ENCODE measurements at places on chromosomes 3 and 15.

GRCh38 chr3:140308535-140308934, 369.3 kb upstream of the TRIM42 start:
- no peak for DNase-seq

DNA sequence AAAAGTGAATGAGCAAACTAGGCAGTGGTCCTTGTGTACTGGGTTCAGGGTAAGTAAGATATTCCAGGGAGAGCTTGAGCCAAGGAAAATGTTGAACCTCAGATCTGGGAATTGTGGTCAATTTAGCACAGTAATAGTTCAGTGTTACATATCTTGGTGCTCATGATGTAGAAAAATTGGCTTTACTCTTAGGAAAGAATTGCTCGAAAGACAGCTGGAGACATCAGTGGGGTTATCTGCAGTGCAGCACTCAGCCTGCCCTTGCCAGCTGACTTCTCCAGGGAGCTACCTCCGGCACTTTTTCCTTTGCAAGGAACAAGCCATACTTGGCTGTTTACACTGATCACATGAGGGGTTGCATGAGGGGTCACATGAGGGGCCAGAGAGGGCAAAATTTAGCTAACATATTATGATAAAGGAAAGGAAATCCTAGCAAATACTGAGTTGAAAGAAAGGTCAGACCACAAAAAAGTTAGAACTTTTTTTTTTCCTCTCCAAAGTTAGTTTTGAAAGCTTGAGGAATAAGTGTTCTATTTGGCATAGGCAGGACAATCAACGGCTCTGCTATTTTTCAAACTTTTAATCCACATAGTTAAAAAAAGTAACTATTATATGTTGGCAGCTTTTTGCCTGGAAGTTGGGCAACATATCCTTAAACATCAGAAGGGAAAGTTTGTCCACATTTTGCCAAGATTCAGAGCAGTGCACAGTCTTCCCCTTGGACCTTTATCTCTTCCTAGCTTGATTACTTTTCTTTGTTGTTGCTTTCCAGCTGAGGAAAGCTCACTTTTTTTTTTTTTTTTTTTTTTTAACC, 92.4 kb downstream of the COL6A6 start:
- DNase-seq, result no peak

DNA sequence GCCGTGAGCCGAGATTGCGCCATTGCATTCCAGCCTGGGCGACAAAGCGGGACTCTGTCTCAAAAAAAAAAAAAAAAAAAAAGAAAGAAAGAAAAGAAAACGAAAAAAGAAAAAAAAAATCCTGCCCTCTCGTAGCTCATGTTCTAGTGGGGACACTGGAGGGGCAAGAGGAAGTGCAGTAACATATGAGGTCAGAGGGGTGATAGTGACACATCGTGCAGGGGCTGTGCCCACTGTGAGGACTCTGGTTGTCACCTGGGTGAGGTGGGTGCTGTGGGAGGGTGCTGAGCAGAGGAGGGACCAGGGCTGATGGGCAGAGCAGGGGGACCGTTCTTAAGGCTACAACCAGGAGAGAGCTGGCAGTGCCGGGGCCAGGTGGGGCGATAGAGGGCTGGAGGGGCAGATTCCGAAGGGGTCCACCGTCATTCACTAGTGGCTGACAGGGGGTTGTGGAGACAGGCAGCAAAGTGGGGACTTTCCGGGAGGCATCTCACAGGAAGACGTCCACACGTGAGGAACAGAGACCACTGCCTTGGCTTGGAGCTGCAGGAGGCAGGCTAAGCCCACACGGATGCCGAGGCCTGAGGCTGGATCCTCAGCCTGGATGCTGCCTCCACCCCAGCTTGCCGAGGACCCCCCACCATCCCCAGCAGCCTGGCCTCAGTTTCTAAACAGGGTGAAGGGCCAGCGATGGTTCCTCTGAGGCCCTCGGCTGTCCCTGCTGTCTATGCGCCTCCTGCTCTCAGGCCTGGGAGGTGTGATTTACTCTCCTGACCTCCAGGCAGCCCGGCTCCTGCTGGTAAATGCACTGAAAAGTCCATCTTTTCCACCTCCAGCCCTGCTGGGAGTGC, 154.3 kb upstream of the IQSEC1 start:
- DNase-seq, result no peak

- DNase-seq, result no peak
Observed at GRCh38 chr3:3740061-3740460, 59.2 kb upstream of the LRRN1 start.

DNA sequence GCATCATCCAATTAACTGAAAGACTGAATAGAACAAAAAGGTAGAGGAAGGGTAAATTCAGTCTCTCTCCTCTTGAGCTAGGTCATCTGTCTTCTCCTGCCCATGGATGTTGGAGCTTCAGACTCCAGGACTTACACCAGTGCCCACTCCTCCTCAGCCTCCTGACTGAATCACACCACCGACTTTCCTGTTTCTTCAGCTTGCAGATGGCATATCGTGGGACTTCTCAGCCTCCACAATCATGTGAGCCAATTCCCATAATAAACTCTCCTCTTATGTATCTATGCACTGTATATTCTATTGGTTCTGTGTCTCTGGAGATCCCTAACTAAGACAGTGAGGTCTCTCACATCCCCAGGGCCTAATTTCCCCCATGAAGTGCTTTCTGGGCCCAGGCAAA, 140.4 kb downstream of the CD47 start:
- DNase-seq, result no peak

DNA sequence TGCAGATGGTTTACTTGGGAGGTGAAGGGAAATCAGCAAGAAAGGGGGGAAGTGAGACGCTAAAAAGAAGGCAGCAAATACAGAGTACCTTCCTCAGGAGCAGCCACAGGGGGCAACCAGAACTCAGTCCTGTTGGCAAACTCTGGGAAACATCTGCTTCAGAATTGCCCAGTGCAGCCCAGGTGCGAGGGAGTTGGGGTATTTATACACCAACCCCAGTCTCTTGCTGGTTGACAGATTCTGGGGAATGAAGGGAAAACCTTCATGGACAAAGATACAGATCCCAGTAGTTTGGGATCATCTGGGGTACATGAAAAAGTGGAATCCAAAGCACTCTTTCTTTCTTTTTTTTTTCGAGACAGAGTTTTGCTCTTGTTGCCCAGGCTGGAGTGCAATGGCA, 25.3 kb upstream of the PGPEP1L start:
- DNase-seq, result no peak

DNA sequence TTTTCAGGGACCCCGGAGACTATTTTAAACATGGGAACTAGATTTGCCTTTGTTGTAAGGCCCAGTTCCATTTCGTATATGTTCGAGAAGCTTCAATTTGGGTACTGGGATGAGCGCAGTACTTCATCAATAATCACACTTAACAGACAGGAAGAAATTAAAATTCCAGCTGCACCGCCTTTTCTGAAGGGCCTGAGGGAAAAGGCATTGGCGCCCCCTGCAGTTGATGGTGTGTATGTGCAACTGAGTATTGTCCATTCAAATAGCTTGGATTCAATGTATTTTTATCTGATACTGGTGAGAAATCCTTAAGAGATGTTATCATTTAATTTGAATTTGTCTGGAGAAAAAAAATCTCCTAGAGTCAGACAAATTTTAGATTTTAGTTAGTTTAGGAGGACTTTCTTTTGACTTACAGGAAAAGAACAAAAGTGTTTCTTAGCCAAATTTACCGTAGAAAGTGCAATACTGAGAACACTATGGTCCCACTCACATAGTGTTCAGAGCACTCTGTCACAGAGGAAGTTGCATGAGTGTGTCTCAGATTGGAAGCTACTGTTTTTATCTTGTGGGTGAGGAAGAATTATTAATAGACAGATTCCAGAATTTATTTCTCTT, 5.4 kb upstream of the ALDH1A2 start:
- DNase-seq, result peak; percentile 24

DNA sequence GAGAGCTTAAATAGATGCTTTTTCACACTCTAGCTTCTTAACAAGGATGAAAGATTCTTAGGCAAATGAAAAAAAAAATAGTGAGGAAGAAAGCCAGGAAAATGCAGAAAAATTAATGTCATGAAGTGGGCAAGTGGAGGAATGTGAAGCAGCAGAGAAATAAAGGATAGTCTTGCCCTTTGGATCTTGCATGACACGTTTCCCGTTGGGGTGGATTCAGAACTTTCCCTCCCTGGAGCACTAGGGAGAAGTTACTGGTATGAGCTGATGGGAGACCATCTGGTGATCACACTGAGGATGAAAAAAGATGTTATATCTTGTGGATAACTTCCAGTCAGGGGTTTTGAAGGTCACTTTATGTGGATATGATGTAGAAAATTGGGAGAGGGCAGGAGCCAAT, 361.8 kb upstream of the ROPN1 start:
- DNase-seq, result no peak

DNA sequence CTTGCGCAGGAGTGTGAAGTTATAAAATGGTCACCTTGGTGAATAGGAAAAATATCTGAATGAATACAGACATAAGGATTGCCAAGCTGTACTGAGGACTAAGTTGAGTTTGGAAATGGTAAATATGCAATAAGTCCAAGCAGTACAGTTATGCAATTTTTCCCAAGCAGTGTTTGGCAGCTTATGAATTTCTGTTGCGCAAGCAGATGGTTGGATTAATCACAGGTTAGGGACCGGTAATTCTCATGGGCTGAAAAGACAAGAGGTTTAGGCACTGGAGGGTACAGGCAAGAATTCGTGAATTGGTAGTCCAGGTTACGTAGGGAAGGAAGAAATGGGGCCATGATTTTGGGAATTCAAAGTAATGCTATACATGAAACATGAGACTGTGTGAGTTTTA, 210.3 kb downstream of the RAP2B start:
- no peak for DNase-seq

DNA sequence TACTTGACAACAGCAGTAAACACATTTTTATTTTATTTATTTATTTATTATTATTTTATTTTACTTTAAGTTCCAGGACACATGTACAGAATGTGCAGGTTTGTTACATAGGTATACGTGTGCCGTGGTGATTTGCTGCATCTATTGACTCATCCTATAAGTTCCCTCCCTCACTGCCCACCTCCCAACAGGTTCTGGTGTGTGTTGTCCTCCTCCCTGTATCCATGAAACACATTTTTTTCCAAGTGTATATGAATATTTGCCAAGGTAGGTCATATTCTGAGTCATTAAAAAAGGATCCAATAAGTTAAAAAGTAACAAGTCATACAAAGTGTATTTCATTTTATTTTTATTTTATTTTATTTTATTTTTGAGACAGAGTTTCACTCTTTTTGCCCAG, 567.3 kb upstream of the KCNMB2 start:
- DNase-seq, result no peak

- no peak for DNase-seq
Observed at GRCh38 chr15:27576576-27576975, 522.5 kb downstream of the OCA2 start.

GRCh38 chr15:75646944-75647364, 758 bp upstream of the SNX33 start:
- DNase-seq, result no peak

DNA sequence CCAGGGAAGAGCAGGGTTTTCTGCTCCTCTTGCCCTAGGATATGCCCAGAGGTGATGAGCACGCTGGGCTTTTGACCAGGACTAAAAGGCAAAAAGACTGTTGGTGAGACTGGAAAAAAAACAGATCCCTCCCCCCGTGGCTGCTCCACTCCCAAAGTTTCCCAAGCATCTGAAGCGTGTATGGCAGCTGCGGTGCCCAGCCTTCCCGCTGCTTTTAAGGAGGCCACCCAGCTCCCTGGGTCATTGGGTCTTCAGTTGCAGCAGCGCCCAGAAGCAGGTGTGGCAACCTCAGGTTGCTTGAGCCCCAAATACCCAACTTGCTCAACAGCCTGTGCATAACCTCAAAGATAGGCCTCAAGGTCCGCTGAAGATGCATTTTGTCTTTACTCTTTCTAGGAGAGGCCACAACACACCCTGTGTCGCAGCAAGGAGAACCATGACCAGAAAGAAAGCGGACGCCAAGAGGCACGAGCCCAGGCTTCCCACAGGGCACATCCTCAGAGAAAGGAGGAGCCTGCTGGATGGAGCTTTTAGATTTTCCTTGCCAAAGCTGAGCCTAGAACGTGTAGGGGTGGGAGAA, 2.0 kb downstream of the SRGAP3 start:
- no peak for DNase-seq

DNA sequence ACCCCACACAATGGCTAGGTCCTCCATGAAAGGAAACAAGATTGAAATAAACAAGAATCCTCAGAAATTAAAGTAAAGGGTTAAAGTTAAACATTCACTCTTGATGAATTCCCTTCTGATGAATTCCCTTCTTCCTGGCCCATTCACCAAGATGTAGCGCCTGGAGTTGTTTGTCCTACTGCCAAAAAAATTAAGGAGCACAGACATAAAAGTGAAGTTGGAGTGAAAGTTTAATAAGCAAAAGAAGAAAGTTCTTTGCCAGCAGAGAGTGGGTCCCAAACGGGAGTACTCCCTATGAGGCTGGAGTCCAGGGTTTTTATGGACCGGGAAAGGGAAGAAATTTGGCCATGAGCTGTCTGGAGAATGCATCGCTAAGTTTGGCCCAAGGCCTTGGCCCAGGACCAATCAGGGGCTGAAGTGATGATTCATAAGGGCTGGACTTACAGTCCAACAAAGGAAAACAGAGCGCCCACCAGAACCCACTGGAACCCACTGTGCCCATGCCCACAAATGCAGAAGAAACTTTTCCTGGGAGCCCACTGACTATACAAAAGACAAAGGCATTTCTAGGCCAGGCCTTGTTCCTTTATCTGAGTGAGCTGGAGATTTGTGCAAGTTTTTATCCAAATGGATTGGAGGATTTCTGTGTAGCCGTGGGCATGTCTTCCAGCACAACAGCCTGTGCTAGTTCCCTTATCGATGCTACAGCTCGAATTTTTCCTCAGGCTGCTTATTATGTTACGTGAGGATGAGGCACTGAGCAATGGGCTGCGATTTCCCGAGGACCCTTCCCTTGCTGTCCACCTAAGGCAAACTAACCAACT, 1561.6 kb downstream of the OTOL1 start:
- DNase-seq, result no peak

- DNase-seq, result no peak
Observed at GRCh38 chr3:37952564-37952963, 38.0 kb upstream of the VILL start.

- no peak for DNase-seq
Observed at GRCh38 chr3:69761896-69762767, 22.9 kb downstream of the MITF start.

DNA sequence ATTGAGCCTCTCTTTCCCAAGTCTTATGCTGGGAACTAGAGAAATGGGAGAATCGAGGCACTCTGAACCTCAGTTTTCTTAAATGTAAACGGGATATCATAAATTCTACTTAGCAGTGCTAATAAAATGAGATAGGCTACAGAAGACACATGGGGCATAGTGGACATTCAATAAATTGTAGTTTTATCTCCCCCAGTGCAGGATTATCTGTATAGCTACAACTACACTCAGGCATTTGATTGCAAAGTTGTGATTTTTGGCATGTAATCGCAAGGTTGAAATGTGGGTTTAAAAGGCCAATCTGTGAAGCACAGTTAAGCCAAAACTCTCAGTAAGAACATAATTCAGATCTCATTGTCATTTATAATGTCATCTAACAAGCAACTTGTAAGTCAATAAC, 413.7 kb upstream of the LMCD1 start:
- DNase-seq, result no peak

- no peak for DNase-seq
Observed at GRCh38 chr3:14687360-14687759, 12.4 kb downstream of the C3orf20 start.

DNA sequence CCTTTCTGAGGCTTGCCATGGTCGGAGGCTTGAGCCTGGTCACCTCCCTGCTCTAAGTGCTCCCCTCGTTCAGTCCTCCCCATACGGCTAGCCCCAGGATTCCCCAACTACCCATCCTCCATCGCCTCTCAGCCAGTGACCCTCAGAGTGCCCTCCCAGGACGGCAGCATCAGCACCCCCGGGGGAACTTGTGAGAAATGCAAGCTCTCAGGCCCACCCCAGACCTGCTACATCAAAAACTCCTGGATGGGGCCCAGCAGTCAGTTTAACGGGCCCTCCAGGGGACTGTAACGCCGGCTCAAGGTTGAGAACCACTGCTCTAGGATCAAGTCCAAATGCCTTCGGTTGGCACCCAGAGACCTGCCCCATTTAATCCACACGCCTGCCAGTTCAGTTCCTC, 6.9 kb downstream of the ADAMTS17 start:
- DNase-seq, result no peak

All from hematopoietic multipotent progenitor cell treated with erythropoietin and hydrocortisone succinate and interleukin-3 and kit ligand, for 17 days (in vitro differentiated cells).